SK-N-DZ (cell line): ENCODE measurements at places on chromosomes 2 and 18.
A peak's percentile ranks its signal among the peaks of the same experiment; 100 is the strongest.

- DNase-seq, result no peak
Observed at GRCh38 chr18:73691118-73691517, 456.5 kb downstream of the FBXO15 start.

- peak; percentile 2 for DNase-seq
Observed at GRCh38 chr2:157751462-157752058, 122.9 kb upstream of the ACVR1C start.

DNA sequence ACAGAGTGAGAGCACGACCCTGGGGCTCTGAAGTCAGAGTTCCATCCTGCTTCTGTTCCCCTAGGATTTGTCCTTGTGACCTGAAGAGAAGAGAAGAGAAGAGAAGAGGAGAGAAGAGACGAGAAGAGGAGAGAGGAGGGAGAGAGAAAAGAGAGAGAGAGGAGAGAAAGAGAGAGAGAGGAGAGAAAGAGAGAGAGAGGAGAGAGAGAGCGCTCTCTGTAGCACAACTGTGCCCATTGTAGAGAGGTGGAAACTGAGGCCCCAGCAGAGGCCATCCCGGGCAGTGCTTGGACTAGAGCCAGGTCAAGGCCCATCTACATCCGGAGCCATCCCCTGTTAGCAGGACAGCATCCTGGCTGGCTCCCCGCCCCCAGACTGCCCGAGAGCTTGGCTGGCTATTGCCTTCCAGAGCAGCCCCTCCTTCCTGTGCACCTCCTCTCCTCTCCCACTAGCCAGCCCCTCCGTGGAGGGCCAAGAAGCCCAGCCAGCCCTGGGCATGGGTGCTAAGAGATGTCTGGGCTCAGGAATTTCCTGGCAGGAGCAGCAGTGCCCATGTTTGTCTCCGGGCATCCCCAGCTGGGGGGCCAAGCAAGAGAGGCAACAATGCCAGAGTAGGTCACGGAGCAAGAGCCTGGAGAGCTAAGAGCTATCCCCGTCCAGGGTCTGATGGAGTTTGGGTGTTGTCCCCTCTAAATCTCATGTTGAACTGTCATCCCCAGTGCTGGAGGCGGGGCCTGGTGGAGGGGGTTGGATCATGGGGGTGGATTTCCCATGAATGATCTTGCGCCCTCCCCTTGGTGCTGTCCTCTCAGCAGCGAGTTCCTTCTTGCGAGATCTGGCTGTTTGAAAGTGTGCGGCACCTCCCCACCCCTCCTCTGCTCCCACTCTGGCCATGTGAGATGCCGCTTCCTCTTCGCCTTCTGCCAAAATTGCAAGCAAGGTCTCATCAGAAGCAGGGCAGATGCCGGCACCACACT lies 18.2 kb upstream of the GPR55 start:
- no peak for DNase-seq

- no peak for DNase-seq
Observed at GRCh38 chr2:121049131-121049530, 235.9 kb downstream of the TFCP2L1 start.

GRCh38 chr2:158934170-158934569 lies 34.3 kb upstream of the TANC1 start:
- no peak for DNase-seq

DNA sequence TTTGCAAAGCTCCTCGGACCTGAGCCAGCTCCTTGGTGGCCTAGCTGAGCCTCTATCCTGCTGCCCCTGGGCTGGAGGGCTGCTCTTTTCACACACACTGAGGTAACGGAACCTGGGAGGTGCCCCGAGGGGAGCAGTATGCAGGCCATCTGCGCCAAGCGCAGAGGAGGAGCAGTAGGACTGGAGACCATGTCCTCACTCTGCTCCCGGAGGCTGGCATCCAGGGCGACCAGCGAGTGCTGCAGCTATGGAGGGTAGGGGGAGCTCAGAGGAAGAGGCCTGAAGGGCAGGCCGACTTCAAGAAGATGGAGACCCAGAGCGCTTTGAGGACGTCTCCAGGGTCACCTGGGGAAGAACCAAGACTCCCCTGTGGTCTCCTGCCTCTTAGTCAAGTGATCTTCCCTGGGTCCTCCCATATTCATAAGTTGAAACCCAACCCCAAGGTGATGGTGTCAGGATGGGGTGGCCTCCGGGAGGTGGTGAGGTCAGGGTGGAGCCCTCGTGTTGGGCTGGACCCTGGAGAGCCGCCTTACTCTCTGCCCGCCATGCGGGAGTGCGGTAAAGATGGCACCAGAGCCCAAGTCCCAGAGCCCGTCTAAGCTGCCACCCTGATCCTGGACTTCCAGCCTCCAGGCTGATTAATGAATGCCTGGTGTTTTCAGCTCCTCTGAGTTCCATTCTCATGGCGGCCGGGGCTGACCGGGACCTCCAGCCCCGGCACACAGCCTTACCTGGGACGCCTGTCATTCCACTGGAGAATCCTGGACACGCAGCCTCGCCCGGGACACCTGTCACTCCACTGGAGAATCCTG lies 160.7 kb downstream of the NDUFA10 start:
- DNase-seq, result no peak

DNA sequence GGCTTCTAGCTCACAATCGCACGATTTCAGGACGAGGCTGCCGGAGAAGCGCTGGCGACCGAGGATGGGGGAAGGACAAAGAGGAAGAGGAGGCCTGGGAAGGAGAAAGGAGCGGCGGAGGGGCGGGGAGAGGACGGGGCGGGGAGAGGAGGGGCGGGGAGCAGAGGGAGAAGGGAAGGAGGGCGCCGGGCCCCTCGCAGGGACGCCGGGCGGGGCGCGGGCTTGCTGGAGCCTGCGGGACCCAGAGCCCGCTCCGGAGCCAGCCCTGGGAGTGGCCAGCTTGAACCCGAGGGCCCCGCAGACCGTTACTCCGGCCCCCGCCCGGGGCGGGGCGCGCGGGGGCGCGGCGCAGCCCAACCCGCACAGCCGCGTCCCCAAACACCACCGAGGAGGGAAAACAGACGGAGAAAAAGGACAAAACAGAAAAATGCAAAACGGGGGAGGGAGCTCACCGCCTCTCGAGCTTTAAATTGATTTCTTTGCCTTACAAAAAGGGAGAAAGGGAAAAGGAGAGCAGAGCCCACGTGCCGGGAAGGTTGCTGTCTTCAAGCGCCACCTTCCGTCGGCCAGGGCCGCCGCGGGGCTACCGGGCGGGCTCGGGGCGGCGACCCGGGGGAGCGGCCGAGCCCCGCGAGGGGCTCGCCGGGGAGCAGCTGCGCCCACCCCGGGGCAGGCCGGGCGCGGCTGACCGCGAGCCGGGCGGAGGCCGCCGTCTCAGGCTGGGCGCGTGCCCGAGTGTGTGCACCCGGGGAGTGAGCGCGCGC lies 781 bp upstream of the SOX11 start:
- peak; percentile 89 for DNase-seq

DNA sequence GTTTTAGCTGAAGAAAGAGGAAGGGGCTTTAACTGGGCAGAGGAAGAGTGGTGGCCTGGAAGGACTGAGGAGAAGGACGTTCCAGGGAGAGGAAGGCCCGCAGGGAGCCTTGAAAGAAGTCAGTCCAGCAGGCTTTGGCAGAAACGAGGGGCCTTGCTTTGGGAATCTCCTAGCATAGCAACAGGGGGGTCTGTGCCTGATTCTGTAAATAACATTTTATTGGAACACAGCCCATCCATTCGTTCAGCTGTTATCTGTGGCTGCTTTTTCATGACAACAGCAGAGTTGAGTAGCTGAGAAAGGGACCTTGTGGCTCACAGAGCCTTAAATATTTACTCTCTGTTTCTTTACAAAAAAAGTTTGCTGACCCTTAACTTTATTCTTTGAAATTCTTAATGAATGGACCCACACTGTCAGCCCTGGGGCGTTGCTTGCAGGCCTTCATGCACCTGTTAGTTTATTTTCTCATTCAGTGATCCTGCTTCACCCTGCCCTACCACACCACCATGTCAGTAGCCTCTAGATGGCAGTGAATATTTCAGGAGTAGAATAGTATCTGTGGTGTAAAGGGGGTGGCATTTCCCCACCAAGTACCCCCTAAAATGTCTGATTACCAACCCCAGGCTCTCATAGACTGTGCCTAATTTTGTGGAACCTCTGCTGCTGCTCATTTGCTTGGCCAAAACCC lies 61.0 kb downstream of the MGAT5 start:
- no peak for DNase-seq
